ENCODE measurements at places on chromosomes 2 and 18. TPM values are rescaled to one million over a fixed set of nuclear protein-coding genes. Genes with fewer than 3 reads are reported as not detected.

FOXI3 gene
- 0.51 TPM for total RNA-seq

ASXL2 gene
- 8.7 TPM for total RNA-seq

RGPD3 gene
- 0.07 TPM for total RNA-seq

TMEM247 gene
- total RNA-seq, result not detected

SULT6B1 gene
- total RNA-seq, result not detected

FIGN gene
- 27.7 TPM for total RNA-seq

- no peak overlapping the region for H3K4me3 ChIP-seq
- H3K4me1 ChIP-seq, result no peaks in the 10 kb centered on the region
- H3K36me3 ChIP-seq, result no peaks in the 10 kb centered on the region
- DNase-seq, result no peak
Measured at GRCh38 chr18:55116863-55117262, 157.6 kb upstream of the CCDC68 start.

GRCh38 chr2:73101626-73102256, 11.0 kb downstream of the RAB11FIP5 start:
- no peak overlapping the region for H3K4me3 ChIP-seq
- H3K4me1 ChIP-seq, result no peaks in the 10 kb centered on the region
- no peaks in the 10 kb centered on the region for H3K27me3 ChIP-seq
- H3K27ac ChIP-seq, result no peak overlapping the region

GRCh38 chr2:234500394-234501006, 3.6 kb upstream of the ARL4C start:
- DNase-seq, result peak; percentile 53
- H3K4me3 ChIP-seq, result no peak overlapping the region
- H3K27ac ChIP-seq, result no peak overlapping the region
- H3K27me3 ChIP-seq, result no peaks in the 10 kb centered on the region
- no peaks in the 10 kb centered on the region for H3K36me3 ChIP-seq

DNA sequence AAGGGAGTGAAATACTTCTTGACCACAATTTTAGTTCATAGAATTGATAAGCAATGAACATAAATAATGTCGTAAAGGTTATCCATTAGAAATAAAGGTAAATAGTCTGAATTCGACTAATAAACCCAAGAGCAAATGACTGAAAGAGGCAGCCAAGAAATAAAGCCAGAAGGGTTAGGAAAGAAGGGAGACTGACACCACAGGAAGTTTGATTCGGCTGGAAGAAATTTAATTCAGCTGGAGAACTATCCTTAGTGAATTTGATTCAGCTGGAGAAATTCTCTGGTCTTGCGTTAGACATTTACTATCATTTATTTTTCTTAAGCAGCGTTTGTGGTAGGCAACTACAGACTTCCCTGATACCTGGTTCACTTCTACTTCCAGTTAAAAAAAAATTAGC, 429.6 kb downstream of the PID1 start:
- no peaks in the 10 kb centered on the region for H3K36me3 ChIP-seq
- H3K4me3 ChIP-seq, result no peak overlapping the region
- peaks cover 4% of the 10 kb centered on the region for H3K4me1 ChIP-seq
- no peaks in the 10 kb centered on the region for H3K27me3 ChIP-seq
- no peak overlapping the region for H3K27ac ChIP-seq
- no peak for DNase-seq

- H3K4me1 ChIP-seq, result no peaks in the 10 kb centered on the region
- H3K27me3 ChIP-seq, result no peaks in the 10 kb centered on the region
- no peak overlapping the region for H3K27ac ChIP-seq
- no peaks in the 10 kb centered on the region for H3K36me3 ChIP-seq
Measured at GRCh38 chr2:230226051-230226551, 565 bp downstream of the SP140 start.

DNA sequence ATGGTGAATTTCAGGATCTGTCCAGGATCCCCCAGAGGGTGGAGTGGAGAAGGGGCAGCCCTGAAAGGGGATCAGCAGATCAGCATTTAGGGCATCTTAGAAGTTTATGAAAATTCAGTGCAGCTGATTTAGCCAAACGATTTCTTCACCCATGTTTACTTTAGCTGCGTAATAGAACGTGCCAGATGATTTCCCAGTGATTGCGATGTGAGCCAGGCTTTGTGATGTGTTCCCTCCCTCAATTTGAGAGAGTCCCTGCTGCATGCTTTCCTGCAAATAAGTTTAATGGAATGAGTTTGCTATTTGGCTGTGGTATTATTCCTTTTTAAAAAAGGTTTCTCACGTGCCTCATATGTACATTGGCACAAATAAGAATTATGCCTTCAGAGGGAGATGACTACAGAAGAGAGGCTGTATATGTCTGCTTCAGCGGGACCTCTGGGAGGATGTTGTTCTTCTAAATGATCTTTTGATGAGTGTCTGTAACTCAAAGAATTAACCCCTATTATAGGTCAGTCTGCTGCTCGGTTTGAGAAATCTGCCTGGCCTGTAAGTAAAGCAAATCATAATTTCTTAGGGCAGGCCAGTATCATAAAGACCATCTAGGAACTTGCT, 111.9 kb downstream of the MRO start:
- peaks cover 23% of the 10 kb centered on the region for H3K4me1 ChIP-seq
- H3K27ac ChIP-seq, result no peak overlapping the region
- H3K27me3 ChIP-seq, result no peaks in the 10 kb centered on the region
- H3K4me3 ChIP-seq, result no peak overlapping the region
- no peak for DNase-seq

DNA sequence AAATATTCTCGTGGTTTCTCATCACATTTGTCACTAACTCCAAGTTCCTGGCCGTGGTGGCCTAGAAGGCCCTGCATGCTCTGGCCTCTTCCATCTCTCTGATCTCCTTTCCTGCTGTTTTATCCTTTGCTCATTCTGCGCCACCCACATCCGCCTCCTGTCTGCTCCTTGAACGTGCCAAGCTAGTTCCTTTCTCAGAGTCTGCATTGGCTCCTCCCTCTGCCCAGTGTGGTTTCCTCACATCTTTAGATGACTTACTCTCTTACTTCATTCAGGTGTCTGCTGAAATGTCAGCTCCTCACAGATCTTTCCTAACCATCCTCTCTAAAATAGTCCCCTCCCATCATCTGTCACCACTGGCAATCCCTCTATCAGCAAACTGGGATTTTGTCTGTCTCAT, 158.6 kb upstream of the RBMS1 start:
- no peak for DNase-seq
- no peak overlapping the region for H3K4me3 ChIP-seq
- H3K36me3 ChIP-seq, result no peaks in the 10 kb centered on the region
- no peak overlapping the region for H3K27ac ChIP-seq
- peaks cover 31% of the 10 kb centered on the region for H3K4me1 ChIP-seq
- no peaks in the 10 kb centered on the region for H3K27me3 ChIP-seq

GRCh38 chr18:470661-471501, 29.6 kb downstream of the COLEC12 start:
- no peaks in the 10 kb centered on the region for H3K27me3 ChIP-seq
- no peaks in the 10 kb centered on the region for H3K36me3 ChIP-seq
- no peaks in the 10 kb centered on the region for H3K4me1 ChIP-seq
- no peak overlapping the region for H3K27ac ChIP-seq

DNA sequence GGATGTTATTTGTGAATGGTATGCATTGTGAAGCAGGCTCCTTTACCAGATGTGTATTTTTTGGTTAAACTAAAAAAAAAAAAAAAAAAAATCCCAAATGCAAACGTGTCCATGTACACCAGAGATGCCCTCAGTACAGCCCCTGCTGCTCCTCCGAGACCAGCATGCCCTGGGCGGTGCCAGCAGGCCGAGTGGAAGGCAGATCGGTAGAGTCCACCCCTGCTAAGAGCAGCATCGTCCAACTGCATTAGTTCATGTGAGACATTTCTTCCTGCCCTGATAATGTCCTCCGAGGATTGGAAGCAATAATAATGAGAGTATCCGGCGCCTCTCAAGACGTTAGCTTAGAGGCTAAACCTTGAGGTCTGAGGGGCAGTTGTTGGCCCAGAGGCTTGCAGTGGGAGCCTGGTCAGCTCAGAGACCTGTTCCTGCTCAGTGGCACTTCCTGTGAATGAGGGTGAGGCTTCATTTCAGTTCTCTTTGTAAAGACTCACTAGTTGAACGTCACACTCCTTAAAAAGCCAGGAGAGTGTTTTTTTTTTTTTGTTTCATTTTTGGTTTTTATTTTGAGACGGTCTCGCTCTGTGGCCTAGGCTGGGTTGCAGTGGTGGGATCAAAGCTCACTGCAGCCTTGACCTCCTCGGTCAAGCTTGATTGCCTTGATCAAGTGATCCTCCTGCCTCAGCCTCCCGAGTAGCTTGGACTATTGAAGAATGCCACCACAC, 5.6 kb downstream of the SLC66A3 start:
- no peak overlapping the region for H3K4me3 ChIP-seq
- H3K27me3 ChIP-seq, result peaks cover 14% of the 10 kb centered on the region
- peaks cover 13% of the 10 kb centered on the region for H3K4me1 ChIP-seq

DNA sequence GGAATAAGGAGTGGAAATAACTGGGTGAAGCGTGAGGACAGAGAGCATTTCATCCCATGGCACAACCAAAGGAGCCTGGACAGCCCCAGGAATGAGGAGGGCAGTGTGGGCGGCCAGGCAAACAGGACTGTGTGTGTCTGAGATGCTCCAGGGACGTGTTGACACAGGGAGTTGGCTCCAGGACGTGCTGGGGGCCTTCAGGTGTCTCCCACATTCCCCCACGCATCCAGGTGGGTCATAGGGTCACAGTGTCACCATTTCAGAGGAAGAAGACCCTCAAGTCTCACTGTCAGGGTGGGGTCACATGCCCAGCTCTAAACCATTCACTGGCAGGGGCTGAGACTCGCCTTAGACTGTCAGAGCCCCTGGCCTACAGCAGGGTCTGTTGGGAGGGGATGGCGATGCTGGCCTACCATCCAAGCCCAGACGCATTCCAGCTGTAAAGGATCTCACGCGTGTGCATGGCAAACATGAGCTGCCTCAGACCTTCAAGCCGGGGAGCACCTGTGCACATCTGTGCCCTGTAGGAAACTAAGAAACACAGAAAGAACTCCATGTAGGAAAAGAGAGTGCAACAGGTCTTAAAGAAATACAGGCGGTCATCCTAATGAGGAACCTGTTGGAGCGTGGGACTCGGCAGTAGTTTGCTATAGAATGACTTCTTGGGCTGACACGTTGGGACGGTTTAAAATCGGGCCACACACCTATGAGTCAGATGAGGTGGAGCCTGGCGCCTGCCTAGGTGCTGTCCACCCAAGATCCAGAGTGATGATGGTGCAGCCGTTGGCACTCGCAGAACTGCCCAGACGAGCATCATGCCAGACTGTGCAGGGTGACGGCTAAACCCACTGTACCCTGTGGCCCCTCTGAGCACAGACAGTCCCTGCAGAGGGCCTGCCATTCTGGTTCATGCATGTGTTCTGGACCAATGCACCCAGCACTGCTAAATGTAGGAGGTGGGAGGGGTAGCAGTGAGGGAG, 17.3 kb downstream of the PARD6G start:
- H3K27ac ChIP-seq, result no peak overlapping the region
- DNase-seq, result no peak
- peaks cover 8% of the 10 kb centered on the region for H3K4me1 ChIP-seq
- H3K36me3 ChIP-seq, result no peaks in the 10 kb centered on the region
- no peak overlapping the region for H3K4me3 ChIP-seq

- no peak overlapping the region for H3K27ac ChIP-seq
- no peak for DNase-seq
- H3K36me3 ChIP-seq, result no peaks in the 10 kb centered on the region
Measured at GRCh38 chr2:37742286-37742685, 70.8 kb upstream of the CDC42EP3 start.

- no peak overlapping the region for H3K27ac ChIP-seq
- no peak for DNase-seq
- H3K4me3 ChIP-seq, result no peak overlapping the region
- peaks cover 10% of the 10 kb centered on the region for H3K36me3 ChIP-seq
Measured at GRCh38 chr2:202768273-202768672, 103.3 kb downstream of the ICA1L start.

GRCh38 chr18:62838475-62839098, 123.2 kb downstream of the PHLPP1 start:
- H3K36me3 ChIP-seq, result no peaks in the 10 kb centered on the region
- peak overlapping the region; percentile 30 for H3K27ac ChIP-seq
- DNase-seq, result no peak
- H3K4me3 ChIP-seq, result no peak overlapping the region
- H3K27me3 ChIP-seq, result no peaks in the 10 kb centered on the region
- peaks cover 11% of the 10 kb centered on the region for H3K4me1 ChIP-seq

DNA sequence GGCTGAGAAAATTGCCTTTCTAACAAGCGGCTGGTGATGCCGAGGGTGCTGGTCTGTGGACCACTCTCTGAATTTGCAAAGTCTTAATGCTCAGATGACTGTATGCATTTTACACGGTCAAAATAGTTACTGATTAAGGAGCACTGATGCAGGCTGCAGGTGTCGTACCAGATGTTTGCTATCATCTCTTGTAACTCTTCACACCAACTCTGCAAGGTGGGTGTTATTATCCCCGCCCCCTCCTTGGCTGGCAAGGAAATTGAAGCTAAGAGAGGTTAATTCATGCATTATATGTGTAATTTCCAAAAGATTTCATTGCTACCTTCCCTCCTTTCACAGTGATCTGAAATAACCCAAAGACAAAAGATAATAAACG, 13.0 kb upstream of the LBH start:
- no peak for DNase-seq
- no peak overlapping the region for H3K27ac ChIP-seq
- peaks cover 9% of the 10 kb centered on the region for H3K4me1 ChIP-seq

DNA sequence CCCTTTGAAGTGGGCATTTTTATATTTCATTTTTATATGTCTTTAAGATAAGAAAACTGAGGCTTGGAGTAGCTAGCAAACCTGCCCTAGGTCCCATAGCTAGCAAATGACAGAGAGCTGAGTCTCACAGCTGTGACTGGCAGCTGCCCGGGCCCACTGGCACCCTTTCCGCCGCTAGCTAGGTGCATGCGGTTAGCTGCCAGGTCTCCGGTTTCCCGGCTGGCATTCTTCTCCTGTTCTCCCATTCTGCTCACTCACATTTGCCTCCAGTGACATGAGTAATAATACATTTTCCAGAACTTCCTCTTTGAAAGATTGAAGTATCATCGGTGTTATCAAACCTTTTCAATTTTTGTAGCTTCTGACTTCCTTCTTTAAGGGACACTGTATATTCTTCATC, 38.7 kb downstream of the MTCL1 start:
- DNase-seq, result no peak
- H3K4me3 ChIP-seq, result no peak overlapping the region
- H3K36me3 ChIP-seq, result peaks cover 4% of the 10 kb centered on the region
- H3K27ac ChIP-seq, result no peak overlapping the region
- no peaks in the 10 kb centered on the region for H3K27me3 ChIP-seq
- H3K4me1 ChIP-seq, result peaks cover 13% of the 10 kb centered on the region

DNA sequence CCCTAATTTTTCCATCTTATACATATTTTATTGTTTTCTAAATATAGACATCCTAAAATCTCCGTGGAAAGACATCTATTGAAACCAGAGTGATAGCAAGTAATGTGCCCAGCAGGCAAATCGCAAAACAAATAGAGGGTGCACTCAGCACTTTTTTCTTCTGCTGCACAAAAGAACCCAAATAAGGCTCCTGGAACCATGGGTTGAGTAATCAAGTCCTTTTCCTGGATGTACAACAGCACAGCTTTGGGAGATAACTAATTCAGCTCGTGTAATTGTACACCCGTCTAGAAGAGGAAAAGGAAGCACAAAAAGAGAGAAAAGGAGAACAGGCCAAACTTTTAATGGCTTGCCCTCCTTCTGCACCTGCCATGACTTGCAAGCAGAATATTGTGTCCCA, 126.9 kb upstream of the TLK1 start:
- H3K4me3 ChIP-seq, result no peak overlapping the region
- H3K36me3 ChIP-seq, result no peaks in the 10 kb centered on the region
- no peaks in the 10 kb centered on the region for H3K27me3 ChIP-seq
- peaks cover 29% of the 10 kb centered on the region for H3K4me1 ChIP-seq
- DNase-seq, result no peak

Data from neural progenitor cell (in vitro differentiated cells).